ENCODE measurements at places on chromosomes 3 and 15. TPM values are rescaled to one million over a fixed set of nuclear protein-coding genes. Genes with fewer than 3 reads are reported as not detected.

CATSPER2 gene
- 0.82 TPM for polyA plus RNA-seq

COL6A5 gene
- polyA plus RNA-seq = 5.0 TPM

IQCF5 gene
- polyA plus RNA-seq = not detected

GHRL gene
- 0.11 TPM for polyA plus RNA-seq

CCDC51 gene
- 17.6 TPM for polyA plus RNA-seq

MST1R gene
- polyA plus RNA-seq = 6.8 TPM

ADIPOQ gene
- 18.7 TPM for polyA plus RNA-seq

GRK7 gene
- 0.05 TPM for polyA plus RNA-seq

GRCh38 chr15:38068626-38069391, 134.4 kb downstream of the TMCO5A start:
- peak; percentile 29 for DNase-seq

- no peak for DNase-seq
These were observed 29.3 kb upstream of the INSYN1 start for GRCh38 chr15:73782344-73782959.

DNA sequence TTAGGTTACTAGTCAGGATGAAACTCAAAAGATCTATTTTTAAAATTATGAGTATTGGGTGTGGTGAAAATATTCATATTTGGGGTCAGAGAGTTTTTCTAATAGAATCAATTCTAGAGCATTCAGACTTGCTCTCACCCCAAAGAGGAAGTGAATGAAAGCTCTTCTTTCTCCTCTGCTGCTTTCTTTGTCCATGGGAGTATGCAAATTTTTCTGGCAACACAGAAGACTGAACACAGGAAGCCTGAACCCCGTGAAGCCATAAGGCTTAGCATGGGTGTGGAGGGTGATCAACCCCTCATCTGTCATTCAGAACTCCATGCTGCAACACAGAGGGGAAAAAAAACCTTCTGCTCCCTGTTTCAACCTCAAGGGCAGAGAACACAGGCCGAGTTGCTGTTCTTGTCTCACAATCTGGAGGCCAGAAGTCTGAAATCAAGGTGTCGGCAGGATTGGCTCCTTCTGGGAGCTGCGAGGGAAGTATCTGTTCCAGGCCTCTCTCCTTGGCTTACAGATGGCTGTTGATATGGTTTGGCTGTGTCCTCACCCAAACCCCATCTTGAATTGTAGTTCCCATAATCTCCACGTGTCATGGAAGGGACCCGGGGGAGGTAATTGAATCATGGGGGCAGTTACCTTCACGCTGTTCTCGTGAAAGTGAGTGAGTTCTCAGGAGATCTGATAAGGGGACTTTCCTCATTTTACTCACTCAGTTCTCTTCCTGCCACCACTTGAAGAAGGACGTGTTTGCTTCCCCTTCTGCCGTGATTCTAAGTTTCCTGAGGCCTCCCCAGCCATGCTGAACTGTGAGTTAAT, 33.7 kb upstream of the CD47 start:
- no peak for DNase-seq

- DNase-seq = peak; percentile 96
These were observed at the start of gene NCK1 for GRCh38 chr3:136861890-136862616. NCK1 (plus strand) TSS chr3:136862208; CDS start chr3:136928002, 65,794 bp downstream.

GRCh38 chr15:75356006-75356405, 9.2 kb downstream of the NEIL1 start:
- DNase-seq = no peak

DNA sequence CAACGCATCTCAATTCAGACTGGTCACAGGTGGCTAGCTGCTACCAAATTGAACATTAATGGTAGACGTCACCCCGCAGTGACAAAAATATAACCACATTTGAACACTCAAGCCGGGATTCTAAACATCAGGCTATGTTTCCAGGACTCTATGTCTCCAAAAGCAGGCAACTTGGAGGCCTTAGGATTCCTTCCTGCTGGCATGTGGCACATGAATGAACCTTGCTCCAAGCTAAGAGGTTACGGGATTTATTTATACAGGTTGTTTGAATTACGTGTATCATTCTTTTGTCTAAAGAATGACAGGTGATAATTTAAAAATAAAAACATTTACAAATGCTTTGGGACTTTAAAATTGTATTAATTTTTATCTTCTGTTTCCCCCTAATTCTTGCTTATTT, 864.4 kb upstream of the CFAP20DC start:
- DNase-seq = no peak

- no peak for DNase-seq
These were observed 216.1 kb downstream of the OPA1 start for GRCh38 chr3:193809106-193809505.

- no peak for DNase-seq
These were observed 27.5 kb upstream of the CORO2B start for GRCh38 chr15:68551296-68551635.

Measured in urinary bladder (tissue), 4 donors.